ENCODE measurements at places on chromosomes 3 and 15.

DNA sequence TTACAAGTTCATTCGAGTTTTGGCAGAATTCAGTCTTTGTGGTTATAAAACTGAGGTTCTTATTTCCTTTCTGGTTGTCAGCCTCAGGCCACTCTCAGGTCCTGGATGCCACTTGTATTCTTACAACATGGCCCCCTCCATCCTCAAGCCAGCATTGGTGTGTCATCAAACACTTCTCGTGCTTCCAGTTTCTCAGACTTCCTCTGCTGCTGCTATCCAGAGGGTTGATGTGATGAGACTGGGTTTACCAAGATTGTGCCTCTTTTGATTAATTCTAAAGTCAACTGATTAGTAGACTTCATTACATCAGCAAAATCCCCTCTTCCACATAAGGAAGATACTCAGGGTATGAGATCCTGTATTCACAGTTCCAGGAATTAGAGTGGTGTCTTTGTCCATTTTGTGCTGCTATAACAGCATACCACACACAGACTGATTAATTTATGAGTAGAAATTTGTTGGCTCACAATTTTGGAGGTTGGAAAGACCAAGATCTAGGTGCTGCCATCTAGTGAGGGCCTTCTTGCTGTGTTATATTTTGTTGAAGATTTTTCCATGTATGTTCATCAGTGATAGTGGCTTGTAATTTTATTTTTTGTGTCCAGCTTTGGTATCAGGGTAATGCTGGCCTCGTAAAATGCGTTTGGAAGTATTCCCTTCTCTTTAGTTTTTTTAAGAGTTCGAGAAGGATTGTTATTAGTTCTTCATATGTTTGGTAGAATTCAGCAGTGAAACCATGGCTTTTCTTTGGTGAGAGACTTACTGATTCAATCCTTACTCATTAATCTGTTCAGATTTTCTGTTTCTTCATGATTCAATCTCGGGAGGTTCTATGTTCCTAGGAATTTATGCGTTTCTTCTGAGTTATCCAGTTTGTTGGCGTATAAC, 11.1 kb downstream of the LRCH3 start:
- no peak for DNase-seq

DNA sequence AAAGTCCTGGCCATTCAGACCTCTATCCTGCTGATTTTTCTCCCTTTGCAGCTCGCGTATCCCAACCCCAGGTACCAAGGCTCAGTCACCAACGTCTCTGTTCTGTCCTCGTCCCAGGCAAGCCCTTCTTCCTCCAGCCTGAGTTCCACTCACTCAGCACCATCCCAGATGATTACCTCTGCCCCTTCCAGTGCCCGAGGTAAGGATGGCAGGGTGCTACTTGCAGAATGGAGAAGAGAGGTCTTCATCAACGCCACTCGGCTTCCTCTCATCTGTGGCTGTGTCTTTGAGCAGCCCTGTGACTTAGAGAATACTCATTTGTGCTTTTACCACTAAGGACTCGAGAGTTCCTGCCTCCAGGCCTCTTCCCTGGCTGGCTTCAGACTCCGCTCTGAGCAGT, 22.6 kb upstream of the MANF start:
- no peak for DNase-seq

GRCh38 chr15:71393383-71393782, 278.1 kb downstream of the THSD4 start:
- no peak for DNase-seq

DNA sequence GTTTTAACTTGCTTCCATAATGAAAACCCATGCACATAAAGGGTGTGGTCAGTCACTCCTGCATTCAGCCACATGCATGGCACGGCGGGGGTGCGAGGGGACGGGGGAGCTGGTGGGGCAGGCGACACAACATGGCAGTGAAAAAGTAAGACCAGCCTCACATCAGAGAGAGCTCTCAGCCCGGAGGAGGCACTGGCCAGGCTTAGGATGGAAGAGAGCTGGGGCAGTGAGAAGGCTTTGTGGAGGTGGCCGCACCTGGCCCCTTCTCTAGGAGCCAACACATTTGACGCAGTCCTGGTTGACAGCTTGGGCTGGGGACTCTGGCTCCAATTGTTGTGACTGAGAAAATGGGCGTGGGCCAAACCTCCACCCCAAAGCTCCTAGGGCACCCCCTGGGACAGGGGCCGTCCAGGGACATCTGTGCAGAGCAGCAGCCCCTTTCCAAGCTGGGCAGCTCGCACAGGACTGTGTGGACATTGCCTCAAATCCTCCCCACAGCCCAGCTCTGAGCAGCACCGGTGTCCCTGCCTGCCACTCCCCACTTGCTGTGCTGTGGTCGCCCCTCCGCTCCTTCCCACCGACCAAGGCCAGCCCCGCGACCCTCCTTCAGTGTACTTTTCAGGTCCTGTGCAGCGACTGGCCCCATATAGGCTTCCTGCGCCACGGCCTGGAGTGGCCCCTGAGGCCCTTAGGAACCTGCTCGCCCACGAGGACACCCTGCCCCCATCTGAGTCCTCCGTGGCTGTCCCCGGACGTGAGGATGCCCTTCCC, 126.0 kb upstream of the IQSEC1 start:
- no peak for DNase-seq

DNA sequence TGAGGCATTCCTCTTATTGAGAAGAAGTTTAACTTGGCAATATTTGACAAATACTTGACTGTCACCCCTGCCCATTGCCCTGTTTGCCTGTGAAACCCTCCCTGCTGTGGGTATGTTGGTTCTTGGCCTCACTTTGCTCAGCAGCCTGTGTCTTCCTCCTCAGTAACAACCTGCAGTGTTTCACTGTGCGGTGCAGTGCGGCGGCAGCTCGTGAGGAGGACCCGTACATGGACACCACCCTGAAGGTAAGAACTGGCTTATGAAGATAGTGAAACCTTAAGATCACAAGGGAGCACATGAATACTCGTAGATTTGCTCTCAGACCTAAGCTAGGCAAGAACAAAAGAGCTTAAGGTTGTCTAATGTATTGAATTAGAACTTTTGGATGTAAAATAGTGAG, 21.0 kb downstream of the HPS3 start:
- no peak for DNase-seq

DNA sequence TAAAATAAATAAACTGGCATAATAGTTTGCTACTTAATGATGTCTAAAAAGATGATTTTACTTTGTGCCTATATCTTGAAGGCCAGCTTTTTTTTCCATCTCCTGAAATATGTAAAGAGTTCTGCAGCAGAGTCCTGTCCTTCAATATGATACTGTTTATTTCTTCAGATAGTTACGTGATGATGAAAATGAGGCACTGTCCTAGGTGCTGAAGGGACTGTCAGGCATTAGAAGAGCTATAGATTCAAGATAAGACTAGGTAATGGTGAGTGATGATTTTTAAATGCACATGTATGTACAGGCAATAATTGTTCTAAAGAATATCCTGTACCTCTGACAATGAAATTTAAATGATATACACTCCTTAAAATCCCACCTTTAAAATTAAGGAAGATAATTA, 326.9 kb upstream of the DNAJC19 start:
- no peak for DNase-seq

DNA sequence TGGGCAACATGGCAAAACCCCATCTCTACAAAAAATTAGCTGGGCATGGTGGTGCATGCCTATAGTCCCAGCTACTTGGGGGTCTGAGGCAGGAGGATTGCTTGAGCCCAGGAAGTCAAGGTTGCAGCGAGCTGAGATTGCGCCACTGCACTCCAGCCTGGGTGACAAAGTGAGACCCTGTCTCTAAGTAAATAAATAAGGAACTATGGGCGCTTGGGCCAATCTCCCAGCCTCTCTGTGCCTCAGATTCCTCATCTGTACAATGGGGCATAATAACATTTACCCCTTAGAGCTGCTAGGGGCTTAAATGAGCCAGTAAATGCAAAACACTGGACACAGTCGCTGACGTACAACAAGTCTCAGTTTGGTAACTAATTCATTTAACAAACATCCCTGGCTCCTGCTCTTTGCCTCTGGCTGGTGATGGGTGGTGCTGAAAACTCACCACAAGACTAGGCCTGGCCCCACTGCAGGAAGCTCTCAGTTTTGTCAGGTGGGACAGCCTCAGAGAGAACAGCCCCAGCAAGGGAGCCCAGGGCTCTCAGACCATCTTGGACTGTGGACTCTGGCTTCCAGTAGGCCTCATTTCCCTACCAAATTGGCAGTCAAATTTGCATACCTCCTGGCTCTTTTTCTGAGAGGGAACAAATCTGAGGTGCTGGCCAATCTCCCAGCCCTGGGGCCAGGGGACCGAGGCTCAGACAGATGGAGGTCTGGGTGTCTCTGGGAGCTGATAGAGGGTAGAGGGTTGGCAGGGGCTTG, 6.4 kb upstream of the TBC1D2B start:
- DNase-seq = no peak

GRCh38 chr3:4997946-4998345, 18.7 kb downstream of the BHLHE40 start:
- DNase-seq = no peak

GRCh38 chr15:71874245-71874644, 63.9 kb downstream of the NR2E3 start:
- no peak for DNase-seq

GRCh38 chr3:180403156-180403555, 198.8 kb upstream of the TTC14 start:
- DNase-seq = no peak

- no peak for DNase-seq
These were observed 620 bp upstream of the ANP32A start for GRCh38 chr15:68821190-68821840.

GRCh38 chr3:100358413-100358812, 23.9 kb downstream of the NIT2 start:
- DNase-seq = no peak

DNA sequence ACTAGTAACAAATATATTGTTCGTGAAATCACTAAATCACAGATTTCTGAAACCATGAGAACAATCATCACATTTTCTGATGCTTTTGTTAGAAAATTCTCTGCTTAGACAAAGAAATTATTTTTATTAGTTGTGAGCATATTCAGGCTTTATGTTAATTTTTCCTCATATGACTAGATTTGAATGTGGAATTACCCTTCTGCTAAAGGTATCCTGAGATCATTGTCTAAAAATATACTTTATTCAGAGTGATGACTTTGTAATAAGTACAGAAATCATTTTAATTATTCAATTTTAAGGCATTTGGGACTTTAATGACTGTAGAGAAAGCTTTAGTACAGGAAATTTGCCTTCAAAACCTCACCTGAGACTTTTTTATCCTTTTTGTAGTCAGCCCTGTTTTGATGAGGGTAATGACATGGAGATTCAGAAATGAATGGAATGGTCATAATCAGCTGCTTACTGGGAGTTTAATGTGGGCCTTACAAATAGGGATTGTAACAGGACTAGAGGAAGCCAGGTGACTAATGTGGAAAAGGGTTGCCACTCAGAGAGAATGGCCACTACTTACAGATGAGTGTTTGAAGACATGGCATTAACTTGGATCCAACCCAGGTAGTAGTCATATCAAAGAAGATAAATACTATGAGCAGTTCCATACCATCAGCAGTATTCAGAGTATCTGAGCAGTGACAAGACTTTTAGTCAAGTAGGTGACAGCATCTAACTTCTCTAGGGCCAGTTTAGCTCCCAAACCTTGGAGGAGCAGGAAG, 148.3 kb downstream of the MBNL1 start:
- DNase-seq = no peak

GRCh38 chr3:46087871-46088270, 60.6 kb upstream of the XCR1 start:
- DNase-seq = no peak

- no peak for DNase-seq
These were observed 302.2 kb upstream of the NR2E3 start for GRCh38 chr15:71508081-71508682.

DNA sequence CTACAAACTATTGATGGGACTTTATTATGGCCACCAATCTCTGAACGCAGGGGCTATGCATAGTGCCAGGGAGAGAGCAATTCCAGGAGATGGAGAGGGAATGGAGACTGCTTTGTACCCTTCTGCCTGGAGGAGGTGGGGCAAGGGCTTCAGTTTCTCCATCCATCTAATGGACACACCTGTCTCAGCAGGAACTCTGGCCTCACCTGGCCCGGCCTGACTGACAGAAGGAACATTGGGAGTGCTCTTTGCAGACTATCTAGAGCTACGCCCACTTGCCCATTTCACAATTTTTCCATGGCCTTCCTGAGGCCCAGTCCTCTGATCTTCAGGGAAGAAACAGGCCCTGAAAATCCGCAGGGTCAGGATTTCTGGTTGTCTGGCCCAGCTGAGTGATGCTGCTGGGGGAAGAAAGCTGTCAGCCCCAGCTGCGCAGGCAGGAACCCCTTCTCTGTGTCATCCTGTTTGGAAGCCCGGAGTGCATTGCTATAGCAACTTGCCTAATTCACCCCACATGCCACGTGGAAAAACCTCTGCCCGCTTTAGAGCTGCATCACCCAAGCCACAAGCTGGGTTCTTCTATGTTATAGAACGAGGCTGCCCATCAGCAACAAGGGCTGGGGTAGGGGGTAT, 6.4 kb downstream of the ITGA11 start:
- no peak for DNase-seq

DNA sequence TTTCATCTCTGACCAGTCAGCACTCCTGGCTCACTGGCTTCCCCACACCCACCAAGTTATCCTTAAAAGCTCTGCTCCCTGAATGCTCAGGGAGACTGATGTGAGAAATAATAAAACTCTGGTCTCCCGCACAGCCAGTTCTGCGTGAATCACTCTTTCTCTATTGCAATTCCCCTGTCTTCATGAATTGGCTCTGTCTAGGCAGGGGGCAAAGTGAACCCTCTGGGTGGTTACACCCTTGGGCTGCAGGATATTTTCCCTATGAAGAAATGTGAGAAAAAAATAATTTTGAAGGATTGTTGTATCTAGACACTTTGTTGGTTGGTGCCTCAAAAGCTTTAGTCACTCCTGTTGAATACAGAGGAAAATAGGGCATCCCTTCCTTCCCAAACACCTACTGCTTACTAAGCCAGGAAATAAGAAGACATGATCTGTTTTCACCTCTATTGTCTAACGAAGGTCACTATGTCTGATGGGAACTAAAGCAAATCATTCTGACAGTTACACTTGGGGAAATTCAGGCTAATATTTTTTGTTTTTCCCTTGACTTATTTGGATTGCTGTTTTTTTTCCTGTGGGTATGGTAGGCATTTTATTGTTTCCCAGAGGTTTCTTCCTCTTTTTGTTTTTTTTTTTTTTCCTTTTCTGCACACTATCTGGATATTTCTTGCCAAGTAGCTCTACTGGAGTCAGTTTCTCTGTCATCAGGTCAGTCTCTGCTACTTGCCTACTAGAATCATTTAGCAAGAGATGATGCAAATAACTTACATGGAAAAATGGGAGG, 15.3 kb upstream of the TNFSF10 start:
- DNase-seq = no peak

GRCh38 chr3:196968233-196969133, at the start of gene PIGZ:
TSS of gene PIGZ (minus strand) at chr3:196968833. CDS start at chr3:196952031, 16,802 bp downstream.
- no peak for DNase-seq

DNA sequence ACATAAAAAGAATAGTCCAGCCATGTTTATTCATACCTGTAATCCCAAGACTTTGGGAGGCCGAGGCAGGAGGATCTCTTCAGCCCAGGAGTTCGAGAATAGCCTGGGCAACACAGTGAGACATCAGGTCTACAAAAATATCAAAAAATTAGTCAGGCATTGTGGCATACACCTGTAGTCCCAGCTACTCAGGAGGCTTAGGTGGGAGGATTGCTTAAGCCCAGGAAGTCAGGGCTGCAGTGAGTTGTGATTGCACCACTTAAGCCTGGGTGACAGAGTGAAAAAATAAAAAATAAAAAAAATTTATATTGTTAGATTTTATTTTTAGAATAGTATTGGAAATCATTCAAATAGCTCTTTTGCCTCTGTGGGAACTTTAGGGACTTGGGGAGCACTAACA, 12.8 kb upstream of the TM4SF1 start:
- DNase-seq = no peak
